Osteocyte (in vitro differentiated cells): ENCODE measurements at places on chromosomes 6 and 20.
A peak's percentile ranks its signal among the peaks of the same experiment; 100 is the strongest.

DNA sequence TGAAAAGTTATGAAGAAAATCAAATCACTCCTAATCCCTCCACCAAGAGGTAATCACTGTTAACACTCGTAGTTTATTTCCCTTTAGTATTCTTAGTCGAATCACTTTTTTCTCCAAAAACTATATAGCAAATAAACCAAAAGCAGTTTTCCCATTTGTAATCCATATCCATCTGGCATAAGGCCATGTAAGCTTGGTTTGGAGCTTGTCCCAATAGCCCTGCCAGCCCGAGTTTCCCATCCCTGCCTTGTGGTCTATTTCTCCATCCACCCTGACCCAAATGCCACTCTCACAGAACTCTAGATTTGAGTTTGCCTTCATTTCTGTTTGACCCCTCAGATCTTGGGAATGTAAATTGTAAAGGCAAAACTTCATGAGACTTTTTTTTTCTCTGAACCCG lies 71.8 kb upstream of the DSP start:
- no peaks in the 10 kb centered on the region for H3K36me3 ChIP-seq
- peaks cover 22% of the 10 kb centered on the region for H3K4me1 ChIP-seq
- peak overlapping the region; percentile 73 for H3K27ac ChIP-seq
- no peaks in the 10 kb centered on the region for H3K27me3 ChIP-seq

DNA sequence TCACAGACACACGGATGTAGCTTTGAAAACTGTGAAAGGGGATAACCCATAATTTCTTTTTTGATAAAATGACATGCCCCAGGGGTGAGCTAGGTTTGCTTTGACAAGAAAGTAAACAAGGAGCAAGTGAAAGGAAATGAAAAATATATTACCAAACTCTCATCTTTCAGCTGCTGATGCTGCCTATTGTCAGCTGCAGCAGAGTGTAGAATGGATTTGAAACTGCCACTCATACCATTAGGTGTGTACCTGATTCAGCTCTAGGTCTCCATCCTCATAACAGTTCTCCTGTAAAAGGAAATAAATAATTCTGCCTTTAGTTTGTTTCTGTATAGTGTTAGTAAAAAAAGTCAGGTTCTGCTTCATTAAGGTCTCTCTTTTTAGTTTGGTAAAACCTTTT lies 415.1 kb upstream of the MARCKS start:
- H3K27ac ChIP-seq, result no peak overlapping the region
- H3K36me3 ChIP-seq, result peaks cover 5% of the 10 kb centered on the region
- no peak overlapping the region for H3K4me3 ChIP-seq
- DNase-seq, result no peak
- H3K27me3 ChIP-seq, result no peaks in the 10 kb centered on the region
- peaks cover 21% of the 10 kb centered on the region for H3K4me1 ChIP-seq

DNA sequence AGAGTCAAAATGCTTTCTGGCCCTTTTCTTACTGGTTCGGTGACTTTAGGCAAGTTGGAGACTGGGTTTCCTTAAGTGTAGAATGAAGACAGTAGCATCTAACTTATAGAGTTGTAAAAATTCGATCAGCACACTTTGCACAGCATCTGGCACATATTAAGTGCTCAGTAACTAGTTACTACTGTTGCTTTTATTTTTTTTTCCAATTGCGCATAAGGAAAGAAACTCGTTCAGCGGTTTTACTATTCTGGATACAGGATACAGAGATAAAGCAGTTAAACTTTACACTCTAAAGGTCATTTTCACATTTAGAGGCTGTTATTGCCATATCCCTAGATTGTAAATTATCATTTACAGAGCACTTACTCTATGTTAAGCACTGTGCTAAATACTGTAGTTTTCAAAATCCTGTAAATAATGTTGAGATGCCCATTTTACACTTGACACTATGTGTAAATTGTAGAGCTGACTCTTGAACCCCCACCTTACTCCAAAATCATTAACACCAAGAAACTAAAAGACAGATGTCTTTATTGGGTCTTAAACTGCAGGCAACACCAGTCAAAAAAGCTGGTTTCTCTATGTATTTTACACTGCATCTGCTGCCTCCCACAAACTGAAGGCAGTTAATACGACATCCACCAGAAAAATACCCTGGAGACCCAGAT lies 886 bp downstream of the ROMO1 start:
- peaks cover 32% of the 10 kb centered on the region for H3K4me1 ChIP-seq
- peak overlapping the region; percentile 90 for H3K4me3 ChIP-seq
- peak overlapping the region; percentile 96 for H3K27ac ChIP-seq
- peaks cover 34% of the 10 kb centered on the region for H3K36me3 ChIP-seq
- H3K27me3 ChIP-seq, result no peaks in the 10 kb centered on the region
- no peak for DNase-seq

DNA sequence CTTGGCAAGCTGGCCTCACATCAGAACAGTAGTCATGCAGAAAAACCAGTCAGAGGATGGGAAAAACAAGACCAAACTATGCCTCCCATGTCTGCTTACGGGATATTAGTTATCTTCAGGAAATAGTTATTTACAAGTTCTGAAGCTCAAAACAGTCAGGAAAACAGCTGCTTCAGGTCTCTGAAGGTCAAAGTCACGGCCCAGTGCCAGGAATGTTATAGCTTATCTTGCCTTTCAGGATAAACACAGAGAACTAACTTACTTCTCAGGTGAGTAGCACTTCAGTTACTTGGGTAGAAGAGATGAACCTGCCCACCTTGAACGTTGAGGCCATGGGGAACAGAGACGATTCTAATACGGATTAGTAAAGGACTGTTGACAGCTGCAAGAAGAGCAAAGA lies 310.7 kb downstream of the KIF16B start:
- no peaks in the 10 kb centered on the region for H3K36me3 ChIP-seq
- H3K27me3 ChIP-seq, result no peaks in the 10 kb centered on the region
- H3K27ac ChIP-seq, result no peak overlapping the region
- DNase-seq, result no peak
- H3K4me3 ChIP-seq, result no peak overlapping the region
- no peaks in the 10 kb centered on the region for H3K4me1 ChIP-seq

DNA sequence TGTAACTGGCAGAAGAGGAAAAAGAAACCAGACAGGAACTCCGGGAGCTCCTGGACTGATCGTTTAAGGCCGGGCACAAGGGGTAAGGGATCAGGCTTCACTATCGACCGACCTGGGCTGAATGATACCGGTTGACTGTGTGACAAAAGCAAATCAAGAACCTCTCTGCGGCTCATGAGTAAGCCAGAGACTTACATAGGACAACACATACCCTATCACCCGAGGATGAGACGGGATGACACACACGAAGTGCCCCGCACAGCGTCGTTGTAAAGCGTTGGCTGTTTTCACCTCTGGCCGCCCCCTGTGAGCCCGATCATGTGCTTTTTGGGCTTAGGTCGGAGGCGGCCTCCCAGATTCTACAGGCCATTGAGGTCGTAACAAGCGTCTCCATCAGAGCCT lies 695 bp upstream of the TGIF2 start:
- peak overlapping the region; percentile 91 for H3K27ac ChIP-seq
- no peaks in the 10 kb centered on the region for H3K36me3 ChIP-seq
- peaks cover 43% of the 10 kb centered on the region for H3K4me1 ChIP-seq

DNA sequence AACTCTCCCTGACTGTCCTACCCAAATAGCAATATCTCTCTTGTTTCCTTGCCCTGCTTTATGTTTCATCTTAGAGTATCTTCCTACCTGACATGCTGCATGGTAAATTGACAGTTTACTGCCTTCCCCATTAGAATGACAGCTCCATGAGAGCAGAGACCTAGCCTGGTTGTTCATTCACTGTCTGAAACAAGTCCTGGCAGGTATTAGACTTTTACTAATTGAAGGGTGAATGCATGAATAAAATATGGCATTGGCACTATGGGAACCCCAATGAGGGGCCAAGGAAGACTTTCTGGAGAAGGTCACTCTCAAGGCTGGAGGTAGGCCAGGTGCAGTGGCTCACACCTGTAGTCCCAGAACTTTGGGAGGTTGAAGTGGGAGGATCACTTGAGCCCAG lies 3.8 kb upstream of the CITED2 start:
- H3K27ac ChIP-seq, result no peak overlapping the region
- H3K4me3 ChIP-seq, result no peak overlapping the region
- H3K36me3 ChIP-seq, result peaks cover 12% of the 10 kb centered on the region
- no peak for DNase-seq
- H3K27me3 ChIP-seq, result no peaks in the 10 kb centered on the region

DNA sequence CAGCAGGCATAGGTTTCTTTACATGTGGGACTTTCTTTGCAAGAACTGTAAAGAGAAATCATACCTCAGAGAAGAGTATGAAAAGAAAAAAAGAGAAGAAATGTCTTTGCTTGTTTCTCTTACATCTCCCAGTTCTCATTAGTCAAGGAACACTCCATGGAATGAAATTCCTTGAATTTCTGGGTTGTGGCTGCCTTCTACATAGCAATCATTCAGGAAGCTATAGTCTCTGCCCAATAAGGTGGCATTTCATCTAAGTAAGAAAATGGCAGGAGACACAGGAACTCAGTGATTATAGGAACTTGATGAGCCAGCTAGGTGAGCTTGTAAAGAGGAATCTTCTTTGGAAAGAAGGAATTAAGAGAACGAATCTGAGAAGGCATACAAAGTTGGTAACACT lies 197.0 kb upstream of the FKBP1C start:
- no peaks in the 10 kb centered on the region for H3K36me3 ChIP-seq
- H3K4me3 ChIP-seq, result no peak overlapping the region
- no peaks in the 10 kb centered on the region for H3K4me1 ChIP-seq
- no peak for DNase-seq

- no peak overlapping the region for H3K4me3 ChIP-seq
- DNase-seq, result no peak
- H3K4me1 ChIP-seq, result no peaks in the 10 kb centered on the region
- H3K27me3 ChIP-seq, result no peaks in the 10 kb centered on the region
- H3K36me3 ChIP-seq, result no peaks in the 10 kb centered on the region
Observed at GRCh38 chr6:90219209-90219985, 77.2 kb downstream of the BACH2 start.
